ENCODE measurements at places on chromosomes 5 and 9.

GRCh38 chr9:136762915-136763648, 1.2 kb downstream of the LCN15 start:
- DNase-seq: peak; percentile 26

- no peak for DNase-seq
Observed at GRCh38 chr9:89606624-89607311, 2.0 kb downstream of the GADD45G start.

GRCh38 chr9:95409650-95410426, 92.3 kb upstream of the FANCC start:
- DNase-seq: no peak

- DNase-seq: no peak
Observed at GRCh38 chr5:7012057-7012456, 298.8 kb downstream of the TENT4A start.

DNA sequence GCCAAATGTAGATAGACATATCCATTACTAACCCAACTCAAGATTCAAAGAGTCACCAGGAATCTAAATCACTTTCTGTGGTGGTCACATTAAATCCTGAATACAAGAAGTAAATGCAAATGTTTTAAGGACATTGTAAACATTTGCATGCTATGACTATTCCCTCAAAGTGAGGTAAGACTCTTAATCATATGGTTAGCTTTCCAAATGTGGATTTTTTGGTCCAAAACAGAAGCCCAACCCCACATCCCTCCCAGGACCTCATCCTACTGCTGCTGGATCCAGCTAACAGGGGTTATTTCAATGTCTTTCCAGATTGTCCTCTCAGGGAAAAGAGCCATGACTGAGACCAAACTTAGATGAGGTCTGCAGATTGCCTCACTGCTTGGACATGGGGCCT, 228.1 kb upstream of the PANK3 start:
- no peak for DNase-seq

GRCh38 chr5:1704266-1704665, 95.4 kb downstream of the MRPL36 start:
- no peak for DNase-seq

DNA sequence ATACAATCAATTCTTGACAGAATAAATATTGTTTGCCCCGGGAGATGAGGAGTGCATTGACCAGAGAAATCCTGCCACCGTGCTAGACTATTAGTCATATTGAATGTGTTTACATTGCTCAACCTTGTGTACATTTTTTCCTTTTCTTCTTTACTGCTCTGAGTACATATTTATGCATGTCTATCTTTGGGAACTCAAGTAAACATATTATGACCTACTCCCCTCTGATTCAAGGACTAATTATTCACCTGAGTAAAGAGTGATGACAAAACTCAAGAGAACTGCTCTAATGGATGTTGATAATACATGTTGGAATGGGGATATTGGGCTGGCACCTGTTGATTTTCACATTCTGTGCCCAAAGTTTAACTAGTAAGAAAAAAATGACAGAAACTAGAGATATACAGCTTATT, 3.9 kb upstream of the SPINK1 start:
- DNase-seq: no peak

GRCh38 chr5:163379298-163380155, 57.9 kb upstream of the CCNG1 start:
- no peak for DNase-seq

DNA sequence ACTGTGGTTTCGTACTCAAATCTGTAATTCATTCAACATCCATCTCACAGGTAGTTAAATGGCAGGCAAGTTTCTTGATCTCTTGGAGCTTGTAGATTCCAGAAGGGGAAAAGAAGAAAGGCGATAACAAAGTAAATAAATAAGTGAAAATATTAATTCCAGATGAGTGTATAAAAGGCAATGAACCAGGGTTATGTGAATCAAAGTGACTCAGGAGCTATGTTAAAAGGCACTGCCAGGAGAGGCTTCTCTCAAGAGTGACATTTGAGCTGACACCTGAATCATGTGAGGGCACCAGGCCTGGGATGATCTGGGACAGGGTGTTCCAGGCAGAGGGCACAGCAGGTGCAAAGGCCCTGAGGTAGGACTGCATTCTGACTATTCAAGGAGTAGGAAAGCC, 45.0 kb downstream of the DOCK2 start:
- no peak for DNase-seq

- no peak for DNase-seq
Observed at GRCh38 chr9:126956917-126957686, 42.5 kb downstream of the RALGPS1 start.

DNA sequence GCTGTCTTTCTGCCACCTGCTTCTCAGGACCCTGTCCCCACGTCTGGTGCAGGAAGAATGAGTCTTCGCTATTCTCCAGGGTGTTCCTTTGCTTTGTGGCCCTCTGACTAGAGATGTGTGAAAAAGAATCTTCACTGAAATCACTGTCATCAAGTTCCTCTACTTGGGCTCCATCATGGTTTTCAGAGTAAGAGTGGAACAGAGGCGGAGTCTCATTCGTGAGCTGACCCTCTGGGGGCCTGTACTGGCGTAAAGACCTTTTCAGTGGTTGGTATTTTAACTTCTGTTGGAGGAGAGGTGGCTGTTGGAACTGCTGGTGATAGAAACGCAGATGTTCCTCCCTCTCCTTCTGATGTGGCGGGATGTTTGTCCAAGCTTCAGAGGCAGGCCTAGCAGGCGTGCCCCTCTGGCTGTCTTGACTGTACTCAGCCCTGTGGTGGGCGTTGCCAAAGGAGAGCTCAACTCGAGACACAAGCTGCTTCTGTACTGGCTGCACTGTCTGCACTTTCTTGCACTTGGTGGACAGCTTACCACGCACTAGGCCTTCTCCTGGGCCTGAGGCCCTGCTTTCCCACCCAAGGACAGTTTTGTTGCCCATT, 72.0 kb downstream of the KIF24 start:
- no peak for DNase-seq

GRCh38 chr5:76199336-76200318, 116.4 kb downstream of the SV2C start:
- no peak for DNase-seq

DNA sequence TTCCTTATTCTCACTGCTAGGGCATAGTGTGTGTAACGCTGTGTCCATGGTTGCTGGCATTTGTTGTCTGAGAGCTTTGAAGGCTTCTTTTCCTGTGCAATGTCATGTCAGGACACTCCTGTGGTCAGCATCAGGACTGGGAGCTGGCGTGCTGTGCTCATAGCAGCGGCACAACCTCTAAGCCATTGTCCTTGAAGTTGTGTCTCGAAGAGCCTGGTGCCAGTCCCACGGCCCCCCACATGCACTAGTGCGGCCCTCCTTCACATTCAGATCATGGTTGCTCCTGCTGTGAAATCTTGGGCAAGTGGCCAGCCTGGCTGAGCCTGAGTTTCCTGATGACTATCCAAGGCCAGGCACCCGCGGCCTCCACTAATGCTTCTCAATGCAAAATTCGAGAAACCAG, 32.4 kb downstream of the PDZD2 start:
- DNase-seq: no peak

GRCh38 chr9:71962328-71962727, 50.9 kb downstream of the C9orf85 start:
- no peak for DNase-seq

DNA sequence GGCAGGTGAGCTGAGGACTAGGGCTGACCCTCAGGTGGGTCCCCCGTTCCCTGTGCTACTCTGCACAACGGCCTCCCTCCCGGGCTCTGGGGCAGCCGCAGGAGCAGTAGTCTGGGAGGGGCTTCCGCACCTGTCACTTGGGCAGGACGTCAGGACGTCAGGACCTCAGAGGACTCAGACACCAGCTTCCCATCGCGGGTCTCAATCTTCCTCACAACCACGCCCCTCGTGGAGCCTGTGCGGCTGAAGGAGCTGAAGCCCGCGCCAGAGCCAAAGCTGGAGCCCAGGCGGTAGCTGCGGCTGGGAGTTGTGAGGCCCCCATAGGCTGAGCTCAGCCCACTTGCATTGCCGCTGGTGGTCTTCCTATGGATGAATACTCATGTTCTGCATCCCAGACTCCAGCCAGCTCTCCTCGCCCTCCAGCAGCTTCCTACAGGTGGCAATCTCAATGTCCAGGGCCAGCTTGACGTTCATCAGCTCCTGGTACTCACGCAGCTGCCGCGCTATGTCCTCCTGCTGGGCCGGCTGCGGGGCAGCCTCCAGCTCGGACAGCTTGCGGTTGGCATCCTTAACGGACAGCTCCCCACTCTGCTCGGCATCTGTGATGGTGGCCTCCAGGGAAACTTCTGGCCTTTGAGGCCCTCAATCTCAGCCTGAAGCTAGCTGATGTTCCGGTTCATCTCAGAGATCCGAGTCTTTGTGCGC, 381.4 kb upstream of the RGMB start:
- DNase-seq: no peak

DNA sequence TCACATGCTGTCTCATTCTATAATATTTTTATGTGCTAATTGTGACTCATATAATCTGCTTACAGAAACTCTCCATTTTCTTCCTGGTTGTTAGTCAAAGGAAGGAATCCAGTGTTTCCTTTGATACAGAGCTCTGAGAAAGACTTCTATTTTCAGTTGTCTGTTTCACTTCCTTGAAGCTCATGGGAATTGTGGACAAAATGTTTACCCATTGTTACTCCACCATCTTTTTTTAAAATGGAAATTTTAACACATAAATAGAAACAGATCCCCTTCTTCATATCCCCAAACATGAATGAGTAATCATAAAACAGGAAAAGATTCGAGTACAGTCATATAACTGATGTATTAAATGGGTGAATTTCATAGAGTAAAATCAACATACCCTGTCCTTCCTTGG, 42.0 kb upstream of the KCNN2 start:
- no peak for DNase-seq

DNA sequence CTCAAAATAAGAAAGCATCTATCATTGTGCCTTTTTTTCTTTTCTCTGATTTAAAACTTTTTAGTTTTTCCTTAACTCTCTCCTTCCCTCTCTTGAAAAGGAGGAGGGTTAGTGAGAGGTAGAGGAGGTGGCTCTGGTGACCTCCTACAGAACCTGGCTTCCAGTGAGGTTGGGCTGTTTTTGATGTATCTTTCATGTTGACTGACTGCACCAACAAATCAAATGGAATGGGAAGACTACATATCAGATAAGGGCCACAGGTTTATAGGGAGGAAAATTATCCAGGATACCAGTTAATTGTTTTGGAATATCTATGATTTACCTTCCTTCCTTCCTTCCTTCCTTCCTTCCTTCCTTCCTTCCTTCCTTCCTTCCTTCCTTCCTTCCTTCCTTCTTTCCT, 173.2 kb downstream of the ZSWIM6 start:
- no peak for DNase-seq

DNA sequence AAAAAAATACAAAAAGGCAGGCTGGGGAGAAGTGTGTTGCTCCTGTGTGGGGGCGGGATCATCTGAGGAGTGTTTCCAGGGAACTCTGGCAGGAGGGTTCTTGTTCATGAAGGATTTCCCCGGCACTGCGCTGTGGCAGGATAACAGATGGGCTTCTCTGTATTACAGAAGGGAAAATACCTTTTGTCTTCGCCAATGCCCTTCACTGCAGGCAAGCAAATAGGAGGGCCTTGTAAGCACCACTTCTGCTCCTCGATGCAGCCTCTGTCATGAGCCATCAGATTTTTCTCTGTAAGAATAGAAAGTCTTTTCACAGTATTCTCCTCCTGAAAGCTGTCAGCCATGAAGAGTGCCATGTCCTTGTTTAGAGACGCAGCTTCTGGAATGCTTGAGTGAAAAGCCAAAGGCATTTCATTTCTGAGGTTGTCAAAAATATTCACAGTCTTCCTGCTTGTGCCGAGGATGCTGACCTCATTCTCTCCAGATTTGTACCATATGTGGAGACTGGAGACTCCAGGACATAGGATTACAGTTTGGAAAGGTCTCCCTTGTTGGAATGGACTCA, 294.0 kb downstream of the YTHDC2 start:
- DNase-seq: no peak

DNA sequence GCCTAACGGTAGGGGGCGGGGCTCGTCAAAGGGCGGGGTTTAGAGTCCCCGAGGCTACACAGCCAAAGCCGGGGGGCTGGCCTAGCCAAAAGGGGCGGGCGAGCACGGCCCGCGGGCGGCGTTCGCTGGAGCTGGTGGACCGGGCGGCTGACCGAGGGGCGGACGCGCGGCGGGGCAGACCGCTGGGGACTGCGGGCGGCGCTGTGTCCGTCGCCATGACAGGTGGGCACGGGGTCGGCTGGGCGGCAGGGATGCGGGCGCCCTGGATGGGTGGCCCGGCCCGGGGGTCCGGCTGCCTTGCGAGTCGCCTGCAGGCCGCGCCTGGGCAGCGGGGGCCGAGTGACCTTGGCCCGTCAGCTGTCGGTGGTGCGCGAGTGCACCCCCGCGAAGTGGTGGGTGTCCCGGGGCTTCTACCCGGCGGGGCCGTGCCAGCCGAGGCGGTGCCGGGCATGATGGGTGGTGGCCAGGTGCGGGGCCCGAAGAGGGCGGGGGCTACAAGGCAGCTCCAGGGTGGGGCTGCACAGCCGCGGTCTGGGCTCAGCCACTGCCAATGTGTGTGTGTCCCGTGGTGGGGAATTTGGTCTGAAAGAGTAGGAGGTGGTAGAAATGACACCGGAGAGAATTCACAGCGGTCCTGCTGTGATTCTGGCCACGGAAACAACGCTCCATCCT, at the start of gene CARD19:
TSS of gene CARD19 (plus strand) at position 87 of the 672 bp plus-strand sequence. CDS start at position 216, 129 bp downstream.
- DNase-seq: no peak

DNA sequence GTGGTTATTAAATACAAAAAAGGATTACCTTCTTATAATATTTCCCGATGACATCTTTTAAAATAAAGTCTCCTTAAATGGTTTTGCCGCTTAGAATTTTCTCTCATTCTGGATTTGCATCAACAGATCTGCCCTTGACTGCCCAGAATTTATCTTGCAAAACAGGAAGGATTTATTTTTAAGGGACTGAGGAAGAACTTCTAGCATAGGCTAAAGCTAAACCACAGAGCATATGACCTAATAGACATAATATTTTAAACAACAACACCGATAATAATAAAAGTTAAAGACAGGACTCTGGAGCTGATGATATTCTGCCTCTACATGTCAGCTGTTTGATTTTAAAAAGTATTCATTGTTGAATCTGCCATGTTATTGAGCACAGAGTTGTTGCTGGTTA, 145.3 kb upstream of the ADCY2 start:
- DNase-seq: no peak

GRCh38 chr9:124291801-124292396, 34.1 kb downstream of the NEK6 start:
- no peak for DNase-seq

DNA sequence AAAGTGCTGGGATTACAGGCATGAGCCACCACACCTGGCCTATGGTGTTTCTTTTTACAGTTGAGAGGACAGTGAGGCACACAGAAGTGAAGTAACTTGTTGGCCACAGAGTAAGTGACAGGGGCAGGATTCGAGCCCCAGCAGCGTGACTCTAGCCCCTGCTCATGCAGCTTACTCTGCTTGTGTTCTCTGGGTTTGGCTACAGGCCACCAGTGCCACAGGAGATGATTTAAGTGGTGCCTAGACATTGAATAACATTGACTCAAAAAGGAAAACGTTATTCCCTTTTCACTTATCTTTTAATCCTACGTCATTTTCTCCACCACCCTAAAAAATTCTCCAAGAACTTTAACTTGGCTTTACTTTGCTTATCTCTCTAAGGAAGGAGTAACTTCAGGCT, 61.4 kb downstream of the SNX24 start:
- DNase-seq: no peak

- no peak for DNase-seq
Observed at GRCh38 chr5:43412156-43412555, at the start of gene CCL28. TSS of gene CCL28 (minus strand) at chr5:43412391. CDS start at chr5:43412316, 75 bp downstream.
